Epithelial cell of proximal tubule (primary cell): ENCODE measurements at places on chromosomes 5 and 9.

- no peak for DNase-seq
Measured at GRCh38 chr9:78358329-78359051, 61.6 kb downstream of the PSAT1 start.

DNA sequence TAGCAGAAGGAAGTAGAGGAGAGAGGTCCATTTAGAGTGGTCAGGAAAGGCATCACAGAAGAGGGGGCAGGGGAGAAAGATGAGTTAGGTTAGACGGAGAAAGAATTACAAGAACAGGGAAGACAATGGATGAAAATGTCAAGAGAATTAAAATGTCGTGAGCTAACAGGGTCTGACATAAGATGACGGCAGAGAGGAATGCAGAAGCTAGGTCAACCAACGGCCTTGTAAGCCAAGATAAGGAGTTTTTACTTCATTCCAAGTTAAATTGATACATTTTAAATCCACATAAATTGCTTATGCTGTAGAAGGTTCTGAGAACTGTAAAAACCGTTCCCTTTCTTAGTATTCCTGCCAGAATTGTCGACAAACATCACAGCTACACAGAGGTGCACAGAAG lies 896.9 kb upstream of the DMAC1 start:
- DNase-seq = no peak

DNA sequence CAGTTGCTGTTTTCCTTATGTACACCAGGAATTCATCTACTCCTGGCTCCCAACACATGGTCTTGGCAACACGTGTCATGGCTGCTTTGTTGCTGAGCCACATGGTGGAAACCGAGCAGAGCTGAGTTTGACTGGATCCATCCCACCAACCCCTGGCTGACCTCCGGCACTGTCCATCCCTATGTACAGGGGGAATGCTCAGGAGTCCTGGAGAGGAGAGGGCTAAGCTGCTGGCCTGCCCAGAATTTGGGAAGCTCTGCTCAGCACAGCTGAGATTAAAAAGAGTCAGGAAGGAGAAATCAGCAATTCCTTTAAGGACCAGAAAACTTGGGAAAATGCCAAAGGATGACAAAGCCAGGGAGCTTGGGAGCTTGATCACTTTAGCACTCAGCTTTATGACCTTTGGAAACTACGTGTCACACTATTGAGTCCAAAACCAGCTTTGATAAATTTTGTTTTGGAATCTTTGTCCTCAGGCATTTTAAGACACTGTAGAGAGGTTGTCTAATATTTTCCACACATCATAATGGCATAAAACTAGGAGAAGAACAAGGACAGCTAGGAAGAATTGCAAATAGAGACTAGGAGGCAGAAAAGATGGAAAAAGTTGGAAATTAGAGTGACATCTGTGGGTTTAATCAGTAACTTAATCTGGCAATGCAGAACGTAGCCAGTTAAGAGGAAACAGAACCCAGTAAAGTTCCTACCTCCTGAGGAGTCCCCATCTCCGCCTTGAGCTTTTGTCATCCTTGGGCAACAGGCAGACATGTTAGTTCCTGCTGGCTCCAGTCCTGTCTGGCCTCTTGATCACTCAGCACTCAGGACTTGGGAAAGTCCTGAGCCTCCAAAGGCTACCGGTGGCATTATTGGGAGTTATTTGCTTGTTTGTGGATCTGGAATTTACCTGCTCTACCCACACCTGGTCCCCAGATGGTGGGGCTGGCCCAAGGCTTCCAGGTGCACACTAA lies 62.5 kb upstream of the PLPP1 start:
- DNase-seq = peak; percentile 40

GRCh38 chr5:132525299-132525724 lies 18.0 kb downstream of the IL5 start:
- no peak for DNase-seq

DNA sequence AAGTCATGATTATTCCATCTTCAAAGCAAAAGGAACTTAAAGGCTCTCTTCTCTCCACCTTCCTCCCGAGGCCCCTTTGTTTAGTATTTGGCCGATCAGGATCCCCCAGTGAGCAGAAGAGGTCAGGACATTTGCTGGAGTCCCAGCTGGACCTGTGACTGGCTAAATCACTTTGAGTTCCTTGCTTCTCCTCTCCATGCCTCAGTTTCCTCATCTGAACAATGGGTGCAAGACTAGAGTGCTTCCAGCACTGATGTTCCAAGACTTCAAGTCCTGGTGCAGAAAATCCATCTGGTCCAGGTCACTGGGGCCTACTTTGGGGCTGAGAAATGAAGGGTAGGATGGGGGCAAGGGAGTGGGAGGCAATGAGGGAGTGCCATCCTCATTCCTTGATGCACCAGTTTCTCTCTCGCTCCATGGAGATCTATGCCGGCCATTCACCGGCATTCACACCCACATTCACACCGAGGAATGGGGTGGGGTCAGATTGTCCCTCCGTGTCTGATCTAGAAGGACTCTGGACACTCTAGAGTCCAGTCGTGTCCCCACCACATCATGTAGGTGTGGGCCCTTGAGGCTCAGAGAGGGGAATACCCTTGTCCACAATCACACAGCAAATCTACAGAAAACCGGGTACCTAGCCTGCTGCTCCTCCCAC lies 38.7 kb upstream of the IL17B start:
- no peak for DNase-seq

DNA sequence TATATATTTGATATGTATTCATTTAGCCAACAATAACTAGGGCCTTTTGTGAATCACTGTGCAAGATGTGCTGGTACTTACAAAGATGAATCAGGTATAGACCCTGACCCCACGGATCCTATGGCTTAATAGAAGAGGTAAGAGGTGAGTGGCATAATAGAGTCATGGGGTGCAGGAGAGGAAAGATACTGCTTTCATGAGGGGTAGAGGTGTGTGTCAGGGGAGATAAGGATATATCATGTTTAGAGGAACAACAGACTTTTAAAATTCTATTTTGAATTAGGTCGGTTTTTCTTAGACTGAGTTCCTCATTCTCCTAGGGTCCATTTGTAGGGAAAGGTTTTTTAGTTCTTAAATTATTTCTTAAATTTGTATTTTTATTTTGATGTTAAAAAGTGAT lies 27.8 kb downstream of the ZCCHC7 start:
- DNase-seq = no peak

- DNase-seq = no peak
Measured at GRCh38 chr9:124520206-124520596, 13.0 kb upstream of the NR5A1 start.

- no peak for DNase-seq
Measured at GRCh38 chr9:30015073-30015472, 2369.4 kb upstream of the ACO1 start.

- no peak for DNase-seq
Measured at GRCh38 chr9:124050955-124051354, 39.4 kb downstream of the LHX2 start.

DNA sequence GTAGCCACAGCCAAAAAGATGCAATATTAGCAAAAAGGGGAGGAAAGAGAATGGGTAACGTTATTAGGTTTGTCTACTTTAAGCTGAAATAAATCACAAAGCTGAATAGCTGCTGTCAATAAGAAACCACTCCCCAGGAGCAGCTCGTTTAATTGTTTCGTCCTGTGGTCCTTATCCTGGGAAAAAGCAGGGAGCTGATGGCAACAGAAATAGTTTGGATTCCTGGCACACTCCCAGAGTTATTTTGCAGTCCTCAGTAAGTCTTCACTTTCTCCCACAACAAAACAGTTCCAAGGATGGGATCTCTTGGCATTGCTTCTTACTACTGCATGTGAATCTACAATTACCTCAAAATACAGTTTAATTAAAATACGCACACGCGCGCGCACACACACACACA lies 28.8 kb downstream of the FRMD3 start:
- DNase-seq = no peak

- DNase-seq = no peak
Measured at GRCh38 chr5:161380486-161380885, 166.0 kb downstream of the GABRB2 start.

- DNase-seq = no peak
Measured at GRCh38 chr5:125295405-125295872, 549.0 kb upstream of the ZNF608 start.

GRCh38 chr5:35478856-35479682 lies 138.6 kb upstream of the SPEF2 start:
- DNase-seq = peak; percentile 44

GRCh38 chr9:77497322-77498198 lies 150.6 kb downstream of the GNA14 start:
- no peak for DNase-seq

- no peak for DNase-seq
Measured at GRCh38 chr9:127877566-127877998, at the start of gene AK1. TSS of gene AK1 (minus strand) at chr9:127877675. CDS start at chr9:127874617, 3,058 bp downstream.

DNA sequence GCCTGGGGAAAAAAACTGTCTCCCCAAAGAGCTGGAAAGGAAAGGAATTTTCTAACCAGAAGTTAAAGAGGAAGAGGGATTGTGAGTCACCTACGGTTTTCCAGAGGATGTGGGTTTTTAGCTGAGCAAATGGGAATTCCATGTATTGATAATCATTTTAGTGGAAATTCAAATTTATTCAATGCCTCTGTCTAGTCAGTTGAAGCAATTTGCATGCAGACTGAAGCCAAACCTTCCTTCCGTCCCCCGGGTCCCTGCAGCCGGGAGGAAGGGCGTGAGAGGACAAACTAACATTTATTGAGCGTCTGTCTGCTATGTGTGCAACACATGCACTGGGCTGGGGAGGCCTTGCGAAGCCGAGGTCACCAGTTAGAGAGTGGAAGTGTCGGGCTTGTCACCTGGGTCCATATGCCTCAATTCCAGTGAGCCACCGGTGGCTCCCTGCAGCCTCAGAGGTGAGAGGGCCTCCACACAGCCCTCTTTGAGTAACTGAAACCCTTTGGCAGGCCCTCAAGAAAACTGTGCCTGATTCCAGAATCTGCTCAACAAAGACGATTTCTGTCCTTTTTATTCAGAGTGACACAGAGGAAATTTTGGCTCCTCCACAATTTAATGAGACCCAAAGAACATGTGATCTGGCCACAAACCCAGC lies 70.3 kb downstream of the COL27A1 start:
- no peak for DNase-seq
